Glutamatergic neuron (in vitro differentiated cells): ENCODE measurements at places on chromosomes 6 and 20.
A peak's percentile ranks its signal among the peaks of the same experiment; 100 is the strongest.

DNA sequence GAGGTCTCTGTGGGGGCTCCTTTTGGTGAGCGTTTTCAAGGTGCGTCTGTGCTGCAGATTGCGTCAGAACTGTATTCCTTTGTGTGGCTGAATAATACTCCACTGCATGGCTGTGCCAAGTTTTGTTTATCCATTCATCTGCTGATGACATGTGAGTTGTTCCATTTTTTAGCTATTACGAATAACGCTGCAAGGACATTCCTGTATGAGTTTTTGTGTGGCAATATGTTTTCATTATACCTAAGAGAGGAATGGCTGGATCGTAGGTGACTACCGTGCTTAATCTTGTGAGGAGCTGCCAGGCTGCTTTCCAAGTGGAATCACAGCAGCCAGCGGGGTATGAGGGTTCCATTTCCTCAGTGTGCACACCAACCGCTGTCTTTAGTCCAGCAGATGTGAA lies 1.1 kb upstream of the DACT2 start:
- peak overlapping the region; percentile 68 for H3K4me3 ChIP-seq
- H3K36me3 ChIP-seq = peaks cover 6% of the 10 kb centered on the region
- DNase-seq = no peak

GRCh38 chr6:145756170-145756662 lies 20.9 kb upstream of the EPM2A start:
- H3K4me3 ChIP-seq = no peak overlapping the region
- H3K27me3 ChIP-seq = no peaks in the 10 kb centered on the region
- no peak for DNase-seq
- no peaks in the 10 kb centered on the region for H3K36me3 ChIP-seq
- H3K4me1 ChIP-seq = no peaks in the 10 kb centered on the region

- H3K4me1 ChIP-seq = peaks cover 22% of the 10 kb centered on the region
- H3K36me3 ChIP-seq = peaks cover 6% of the 10 kb centered on the region
- H3K4me3 ChIP-seq = peak overlapping the region; percentile 91
- peaks cover 5% of the 10 kb centered on the region for H3K27me3 ChIP-seq
- no peak overlapping the region for H3K27ac ChIP-seq
- no peak for DNase-seq
These were observed 2.6 kb downstream of the PHF20 start for GRCh38 chr20:35774391-35774790.

DNA sequence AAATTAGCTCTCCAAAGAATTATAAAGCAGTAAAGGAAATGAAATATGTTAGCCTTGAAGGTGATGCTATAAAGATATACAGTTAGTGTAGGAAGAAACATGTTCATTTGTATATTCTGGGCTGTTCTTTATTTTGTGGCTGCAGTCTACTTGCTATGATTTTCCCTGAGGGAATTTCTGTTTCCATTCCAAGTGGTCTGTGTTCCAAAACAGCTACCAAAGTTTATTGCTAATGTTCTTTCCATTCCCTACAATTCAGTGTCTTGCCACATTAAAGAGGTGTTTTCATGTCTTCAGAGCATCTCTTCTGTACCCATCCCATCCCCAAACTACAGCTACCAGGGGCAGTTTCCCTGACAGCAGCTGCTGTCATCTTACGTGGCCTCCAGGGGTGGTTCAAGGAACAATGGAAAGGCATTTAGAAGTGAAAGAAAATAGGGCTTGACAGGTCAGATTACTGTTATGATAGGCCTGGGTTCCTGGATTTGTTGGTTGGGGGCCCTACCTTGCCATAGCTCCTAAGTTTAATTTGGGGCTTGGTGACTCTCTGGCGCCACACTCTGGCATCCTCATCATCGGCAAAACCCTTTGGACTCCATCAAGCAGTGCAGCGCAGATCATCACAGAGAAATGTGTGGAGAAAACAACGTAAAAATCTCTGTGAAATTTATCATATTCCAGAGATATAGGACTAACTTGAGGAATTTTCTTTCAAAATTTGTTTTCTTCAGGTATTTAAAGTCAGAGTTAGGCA lies 33.8 kb upstream of the AIG1 start:
- H3K27ac ChIP-seq = no peak overlapping the region
- DNase-seq = peak; percentile 36
- peaks cover 2% of the 10 kb centered on the region for H3K27me3 ChIP-seq
- H3K36me3 ChIP-seq = no peaks in the 10 kb centered on the region
- H3K4me1 ChIP-seq = no peaks in the 10 kb centered on the region

DNA sequence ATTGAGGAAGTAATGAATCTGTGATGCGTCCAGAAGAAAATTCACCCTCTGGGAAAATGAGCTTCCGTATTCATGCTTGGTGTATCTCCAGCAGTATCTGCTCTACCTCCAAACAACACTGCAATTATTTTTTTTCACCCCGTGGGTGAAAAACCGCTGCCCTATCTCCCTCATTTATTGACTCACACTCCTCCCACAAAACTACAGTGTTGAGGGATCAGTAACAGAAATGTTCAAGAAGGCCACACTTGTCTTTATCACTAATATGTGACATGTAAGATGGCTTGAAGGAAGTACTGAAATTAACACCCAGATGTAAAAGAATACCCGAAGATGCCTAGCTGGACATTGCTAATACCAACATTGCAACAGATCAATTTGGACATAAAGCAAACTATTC lies 4.9 kb upstream of the TBX18 start:
- peaks cover 13% of the 10 kb centered on the region for H3K4me1 ChIP-seq
- H3K27me3 ChIP-seq = peaks cover 40% of the 10 kb centered on the region
- no peak overlapping the region for H3K27ac ChIP-seq
- peak overlapping the region; percentile 47 for H3K4me3 ChIP-seq
- no peak for DNase-seq
- no peaks in the 10 kb centered on the region for H3K36me3 ChIP-seq

DNA sequence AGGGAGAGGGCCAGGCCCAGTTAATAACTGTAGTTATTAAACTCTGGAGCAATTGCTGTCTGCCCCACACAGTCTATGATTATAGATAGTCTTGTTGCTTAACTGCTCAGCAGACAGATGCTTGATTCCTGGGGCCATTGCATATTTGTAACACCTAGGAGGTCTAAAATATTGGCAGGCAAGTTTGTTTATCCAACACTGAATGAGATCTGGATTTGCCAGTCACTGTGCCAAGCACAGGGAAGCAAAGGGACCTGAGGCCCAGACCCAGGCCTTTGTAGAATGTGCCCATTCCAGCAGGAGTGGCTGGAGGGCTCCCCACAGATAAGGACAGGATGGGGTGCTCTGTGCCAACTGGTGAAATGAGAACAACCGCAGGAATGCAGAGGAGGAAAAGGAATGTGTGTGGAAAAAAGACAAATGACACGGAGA lies 17.6 kb upstream of the ENTPD6 start:
- DNase-seq = no peak
- no peak overlapping the region for H3K27ac ChIP-seq
- H3K4me3 ChIP-seq = no peak overlapping the region

DNA sequence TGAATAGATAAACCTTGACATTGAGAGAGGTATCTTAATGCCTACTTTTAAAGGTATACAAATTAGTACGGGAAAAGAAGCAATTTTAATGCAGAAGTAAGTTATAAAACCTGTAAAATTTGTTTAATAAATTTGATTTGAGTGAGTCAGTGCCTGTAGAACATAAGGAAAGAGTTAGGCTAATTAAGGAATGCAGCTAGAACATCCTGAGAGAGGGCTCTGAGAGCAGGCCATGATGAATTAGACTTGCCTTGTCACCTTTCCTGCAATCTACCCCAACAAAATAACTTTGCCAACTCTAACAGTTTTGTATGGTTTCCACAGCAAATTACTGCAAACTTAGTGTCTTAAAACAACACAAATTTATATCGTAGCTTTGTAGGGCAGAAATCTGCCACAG lies 700.8 kb downstream of the RFPL4B start:
- no peak overlapping the region for H3K27ac ChIP-seq
- no peak overlapping the region for H3K4me3 ChIP-seq
- no peak for DNase-seq
- no peaks in the 10 kb centered on the region for H3K36me3 ChIP-seq
- peaks cover 1% of the 10 kb centered on the region for H3K4me1 ChIP-seq
- no peaks in the 10 kb centered on the region for H3K27me3 ChIP-seq

GRCh38 chr6:85887461-85887860 lies 244.8 kb upstream of the SYNCRIP start:
- no peak overlapping the region for H3K27ac ChIP-seq
- H3K36me3 ChIP-seq = peaks cover 9% of the 10 kb centered on the region
- H3K4me3 ChIP-seq = no peak overlapping the region

GRCh38 chr6:137389150-137389704 lies 105.0 kb downstream of the OLIG3 start:
- no peak overlapping the region for H3K4me3 ChIP-seq
- no peaks in the 10 kb centered on the region for H3K4me1 ChIP-seq
- H3K27ac ChIP-seq = no peak overlapping the region
- H3K27me3 ChIP-seq = peaks cover 2% of the 10 kb centered on the region
- peaks cover 10% of the 10 kb centered on the region for H3K36me3 ChIP-seq

- no peak overlapping the region for H3K27ac ChIP-seq
- peak overlapping the region; percentile 62 for H3K4me3 ChIP-seq
- peaks cover 2% of the 10 kb centered on the region for H3K27me3 ChIP-seq
- H3K36me3 ChIP-seq = peaks cover 4% of the 10 kb centered on the region
These were observed 67.8 kb downstream of the GFOD1 start for GRCh38 chr6:13419422-13420195.

- no peak for DNase-seq
- peak overlapping the region; percentile 98 for H3K27ac ChIP-seq
- H3K4me3 ChIP-seq = peak overlapping the region; percentile 100
- H3K4me1 ChIP-seq = peaks cover 30% of the 10 kb centered on the region
- H3K36me3 ChIP-seq = peaks cover 9% of the 10 kb centered on the region
- peaks cover 14% of the 10 kb centered on the region for H3K27me3 ChIP-seq
These were observed 1.2 kb downstream of the SLC35B2 start for GRCh38 chr6:44255871-44256774.

GRCh38 chr6:148379481-148379880 lies 36.8 kb downstream of the SASH1 start:
- H3K27me3 ChIP-seq = peaks cover 4% of the 10 kb centered on the region
- no peak for DNase-seq
- peaks cover 9% of the 10 kb centered on the region for H3K4me1 ChIP-seq

DNA sequence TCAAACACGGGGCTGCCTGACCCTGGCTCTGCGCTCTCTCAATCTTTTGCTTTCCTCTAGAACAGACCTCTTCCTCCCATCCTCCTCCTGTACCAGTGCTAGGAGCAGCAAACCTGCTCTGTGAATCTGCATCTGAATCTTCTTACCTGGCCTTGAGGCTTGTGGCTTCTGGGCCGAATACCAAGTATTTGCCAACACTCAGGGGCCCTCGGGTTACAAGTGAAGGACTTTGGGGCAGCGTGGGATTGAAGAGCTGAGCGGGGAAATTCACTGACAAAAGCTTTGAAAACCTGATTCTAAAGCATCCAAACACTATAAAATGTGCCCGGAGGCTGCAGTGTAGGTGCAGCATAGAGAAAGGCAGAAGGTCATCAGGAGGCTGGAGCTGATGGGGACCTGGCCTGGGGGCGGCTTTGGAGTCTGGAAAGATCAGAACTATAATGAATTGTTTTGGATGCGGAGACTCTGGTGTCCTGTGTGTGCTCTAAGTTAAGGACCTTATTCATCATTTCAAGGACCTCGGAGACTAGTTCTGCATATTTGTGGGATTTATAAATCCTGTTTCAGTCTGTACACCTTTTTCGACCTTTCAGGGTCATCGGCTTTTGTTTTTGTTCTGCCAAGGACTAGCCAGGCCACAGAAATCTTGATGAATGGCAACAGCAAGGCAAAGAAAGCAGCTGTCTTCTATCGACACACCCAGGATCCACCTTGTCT lies 16.4 kb upstream of the IGF2R start:
- H3K27me3 ChIP-seq = no peaks in the 10 kb centered on the region
- no peaks in the 10 kb centered on the region for H3K36me3 ChIP-seq
- no peak overlapping the region for H3K4me3 ChIP-seq
- no peak for DNase-seq
- H3K27ac ChIP-seq = no peak overlapping the region

GRCh38 chr6:148758492-148758891 lies 11.7 kb downstream of the UST start:
- no peak overlapping the region for H3K27ac ChIP-seq
- H3K36me3 ChIP-seq = peaks cover 4% of the 10 kb centered on the region
- peaks cover 3% of the 10 kb centered on the region for H3K27me3 ChIP-seq
- no peak overlapping the region for H3K4me3 ChIP-seq
- peaks cover 19% of the 10 kb centered on the region for H3K4me1 ChIP-seq
- DNase-seq = no peak

DNA sequence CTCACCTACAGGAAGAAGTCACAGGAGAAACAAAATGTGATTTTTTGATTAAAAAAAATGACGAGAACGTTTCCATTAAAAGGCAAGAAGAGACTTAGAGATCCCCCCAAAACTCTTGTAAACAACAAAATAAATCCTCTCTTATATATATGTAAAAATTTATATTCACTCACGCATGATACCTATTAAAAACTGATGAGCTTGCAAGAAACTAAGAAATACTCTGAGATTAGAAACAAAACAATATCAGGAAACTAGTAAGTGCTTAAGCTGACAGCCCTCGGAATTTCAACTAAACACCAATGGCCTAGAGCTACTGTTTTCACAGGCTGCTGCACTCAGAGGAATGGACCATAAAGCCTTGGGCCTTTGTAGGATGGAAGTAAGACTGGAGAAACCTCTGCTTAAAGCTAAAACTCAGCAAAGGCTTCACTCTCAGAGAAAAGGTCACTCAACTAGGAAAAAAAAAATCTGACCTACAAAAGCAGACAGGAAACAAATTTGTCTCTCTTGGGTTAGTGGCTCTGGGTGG lies 63.0 kb downstream of the MAP3K7 start:
- no peak for DNase-seq
- no peak overlapping the region for H3K4me3 ChIP-seq
- H3K4me1 ChIP-seq = no peaks in the 10 kb centered on the region
- H3K27me3 ChIP-seq = no peaks in the 10 kb centered on the region

DNA sequence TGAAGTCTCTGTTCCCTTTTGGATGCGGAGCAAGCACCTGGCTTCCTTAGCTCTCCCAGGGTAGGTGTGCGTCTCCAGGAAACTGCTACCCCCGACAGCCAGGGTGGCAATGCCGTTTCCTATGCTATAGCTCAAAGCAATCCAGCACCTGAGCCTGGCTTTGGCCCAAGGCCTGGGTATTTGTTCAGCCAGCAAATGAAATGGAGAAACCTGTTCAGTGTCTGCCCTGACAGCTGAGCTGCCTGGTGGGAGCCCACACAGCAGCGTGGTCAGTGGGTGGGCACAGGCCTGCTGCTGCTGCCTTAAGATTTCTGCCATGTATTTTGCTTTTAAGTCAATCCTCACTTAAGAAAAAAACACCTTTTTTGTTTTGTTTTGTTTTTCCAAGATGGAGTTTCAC lies 13.7 kb downstream of the SPATA2 start:
- peaks cover under 1% of the 10 kb centered on the region for H3K4me1 ChIP-seq
- DNase-seq = no peak
- H3K27ac ChIP-seq = no peak overlapping the region

DNA sequence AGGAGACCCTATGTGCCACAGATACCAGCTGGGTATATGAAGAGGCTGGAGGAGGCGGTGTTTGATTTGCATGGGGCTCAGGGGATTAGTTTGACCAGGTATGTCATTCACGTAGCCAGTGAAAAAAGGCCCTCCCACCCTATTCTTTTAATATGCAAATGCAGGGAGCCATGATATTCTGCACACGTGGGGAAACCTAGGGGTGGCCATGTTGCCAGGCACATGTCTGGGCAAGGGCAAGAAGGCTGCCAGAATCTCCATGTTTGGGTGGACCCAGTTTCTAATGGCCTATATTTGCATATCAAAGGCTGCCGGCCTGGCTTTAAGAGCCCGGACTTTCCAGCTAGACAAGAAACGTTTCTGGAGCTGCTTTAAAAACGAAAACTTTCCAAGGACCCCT lies 60.4 kb downstream of the SOX4 start:
- peaks cover 2% of the 10 kb centered on the region for H3K4me1 ChIP-seq
- H3K27ac ChIP-seq = no peak overlapping the region
- no peak for DNase-seq
- no peak overlapping the region for H3K4me3 ChIP-seq
- no peaks in the 10 kb centered on the region for H3K36me3 ChIP-seq
